Activated T-helper 1 cell treated with Interleukin-2 at 50 U/mL for 16 hours (primary cell): ENCODE measurements at places on chromosomes 6 and 20.

DNA sequence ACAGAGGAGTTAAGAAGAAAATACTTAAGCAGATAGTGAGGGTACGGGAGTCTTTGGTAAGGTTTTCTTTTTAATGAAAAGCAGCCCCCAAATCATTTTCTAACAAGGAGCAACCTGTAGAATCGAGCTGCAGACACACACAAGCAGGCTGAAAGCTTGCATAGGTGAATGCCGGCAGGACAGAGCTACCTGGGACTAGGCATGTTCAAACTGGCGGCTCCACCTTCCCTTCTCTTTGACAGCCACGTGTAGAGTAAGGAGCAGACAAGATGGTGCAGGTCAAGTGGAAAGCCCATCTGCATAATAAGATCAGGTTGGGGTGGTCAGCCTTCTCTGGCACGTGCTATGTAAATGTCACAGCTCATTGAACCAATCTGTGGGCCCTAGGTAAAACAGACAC lies 1292.4 kb downstream of the EPHA7 start:
- DNase-seq = no peak

GRCh38 chr6:32700391-32701040 lies 34.1 kb upstream of the HLA-DQB1 start:
- DNase-seq = no peak

DNA sequence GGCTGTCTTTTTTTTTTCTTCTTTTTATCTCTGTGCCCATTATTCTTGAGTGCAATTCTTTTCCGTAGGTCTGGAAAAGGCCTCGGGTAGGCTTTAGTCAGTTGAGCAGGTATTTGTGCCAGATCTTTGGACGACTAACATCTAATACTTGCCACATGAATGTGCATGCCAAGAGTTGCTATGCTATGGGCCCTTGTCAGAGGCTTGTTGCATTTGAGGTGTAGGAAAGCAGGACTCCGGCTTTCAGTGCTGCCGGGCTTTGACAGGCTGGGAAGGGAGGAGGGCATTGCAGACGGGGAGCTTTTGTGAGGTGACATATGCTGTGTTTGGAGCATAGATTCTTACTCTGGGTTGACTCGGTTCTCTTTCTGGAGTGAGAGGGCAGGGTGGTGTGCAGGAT lies 10.2 kb downstream of the LRRC1 start:
- DNase-seq = no peak

GRCh38 chr6:160174681-160175080 lies 53.1 kb downstream of the SLC22A1 start:
- no peak for DNase-seq

- DNase-seq = no peak
These were observed 116.3 kb upstream of the SCGN start for GRCh38 chr6:25535632-25536225.

DNA sequence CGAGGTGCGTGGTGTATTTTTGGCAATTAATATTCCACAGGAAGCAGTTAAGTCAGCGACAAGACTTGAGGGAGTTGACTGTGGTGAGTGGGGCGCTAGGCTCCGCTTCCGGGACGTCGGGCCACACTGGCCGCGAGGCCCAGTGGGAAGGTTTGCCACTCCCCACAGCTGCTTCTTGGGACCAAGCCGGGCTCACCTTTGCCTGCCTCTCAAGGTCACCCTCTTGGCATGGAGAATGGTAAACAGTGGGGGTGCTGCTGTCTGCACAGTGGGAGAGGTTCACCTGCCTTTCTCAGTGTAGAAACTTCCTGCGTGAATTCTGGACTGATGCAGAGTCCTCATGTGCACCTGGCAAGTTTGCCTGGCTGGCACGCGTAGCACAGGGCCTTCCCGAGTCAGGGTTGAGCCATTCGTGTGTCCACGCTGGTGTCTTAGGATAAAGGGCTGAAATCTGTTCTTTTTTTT lies 6.4 kb downstream of the OSBPL2 start:
- DNase-seq = no peak

DNA sequence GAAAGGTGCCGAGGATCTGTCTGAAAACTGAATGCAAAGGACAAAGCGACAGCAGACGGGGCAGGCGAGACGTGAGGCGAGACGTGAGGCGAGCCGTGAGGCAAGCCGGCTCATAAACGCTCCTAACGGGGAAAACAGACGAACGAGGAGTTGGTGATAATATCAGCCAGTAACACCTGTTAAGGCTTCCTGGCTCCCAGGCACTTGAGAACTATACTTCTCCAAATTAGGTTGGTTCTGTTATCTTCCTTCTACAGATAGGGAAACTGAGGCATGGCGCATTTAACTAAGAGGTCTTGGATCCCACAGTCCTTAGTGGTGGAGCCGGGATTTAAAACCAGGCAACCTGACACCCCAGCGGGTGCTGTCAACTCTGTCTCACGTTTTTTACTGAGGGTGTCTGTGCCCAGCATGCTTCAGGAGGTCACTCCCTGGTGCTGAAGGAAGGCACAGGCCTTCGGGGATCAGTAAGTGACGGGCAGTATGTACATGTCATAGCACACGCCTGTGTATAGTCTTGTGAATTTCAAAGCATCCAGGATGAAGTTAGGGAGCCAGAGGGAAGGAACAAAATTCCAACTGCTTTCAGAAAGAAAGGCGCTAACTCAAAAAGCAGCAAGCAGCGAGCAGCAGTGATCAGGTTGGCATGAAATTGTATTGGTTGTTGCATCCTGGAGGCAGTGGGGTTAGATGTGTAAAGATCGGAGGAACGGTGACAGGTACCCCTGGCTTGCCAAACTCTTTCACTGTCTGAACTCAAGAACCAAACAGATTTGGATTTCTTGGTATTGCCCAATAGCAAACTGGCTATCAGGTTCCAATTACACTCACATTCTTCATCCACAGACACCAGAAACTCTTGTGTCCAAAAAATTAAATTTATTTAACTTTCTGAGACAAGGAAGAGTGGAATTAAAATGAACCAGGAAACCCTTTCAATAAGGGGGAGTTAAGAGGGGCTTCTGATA lies 318.7 kb downstream of the THBS2 start:
- DNase-seq = no peak

DNA sequence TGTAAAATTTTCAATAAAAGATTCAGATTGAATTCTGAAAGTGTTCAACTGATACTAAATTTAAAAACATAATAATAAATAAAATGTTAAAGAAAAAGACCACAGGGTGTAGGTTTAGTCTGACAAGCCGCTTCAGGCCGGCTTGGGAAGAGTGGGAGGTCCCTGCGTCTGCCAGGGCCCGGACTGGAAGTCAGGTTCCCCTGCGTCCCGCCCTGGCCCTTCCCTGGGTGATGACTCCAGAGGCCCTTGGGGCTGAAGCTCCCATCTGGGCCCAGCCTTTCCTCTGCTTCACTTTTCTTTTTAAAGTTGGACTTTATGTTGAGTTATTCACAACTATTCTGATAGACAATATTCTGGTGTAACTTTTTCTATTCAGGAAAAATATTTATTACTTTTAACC lies 93.3 kb downstream of the SMOC2 start:
- no peak for DNase-seq

GRCh38 chr6:36445621-36446020 lies 2.8 kb downstream of the KCTD20 start:
- no peak for DNase-seq

GRCh38 chr6:96522465-96523009 lies 931 bp downstream of the UFL1 start:
- no peak for DNase-seq

- DNase-seq = no peak
These were observed 35.1 kb upstream of the RFPL4B start for GRCh38 chr6:112311950-112312547.

DNA sequence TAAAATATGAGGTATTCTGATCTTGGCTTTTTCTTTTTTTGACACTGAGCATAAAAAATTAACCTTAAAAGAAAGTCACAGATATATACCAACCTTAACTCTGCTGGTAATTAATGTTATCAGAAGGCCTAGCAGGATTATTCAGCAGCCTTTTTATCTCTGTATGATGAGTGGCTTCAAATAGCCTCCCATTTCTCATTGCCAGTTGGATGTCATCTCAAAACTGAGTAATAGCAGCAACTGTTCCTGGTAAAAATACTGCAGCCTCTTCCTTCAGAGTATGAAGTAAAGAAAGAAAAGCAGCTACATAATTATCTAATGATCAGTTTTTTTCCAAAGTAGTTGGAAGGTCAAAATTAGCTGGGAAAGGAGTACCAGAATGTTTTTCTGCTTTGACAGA lies 24.9 kb upstream of the HDGFL1 start:
- no peak for DNase-seq

- no peak for DNase-seq
These were observed 33.3 kb downstream of the CST9L start for GRCh38 chr20:23534801-23535593.

DNA sequence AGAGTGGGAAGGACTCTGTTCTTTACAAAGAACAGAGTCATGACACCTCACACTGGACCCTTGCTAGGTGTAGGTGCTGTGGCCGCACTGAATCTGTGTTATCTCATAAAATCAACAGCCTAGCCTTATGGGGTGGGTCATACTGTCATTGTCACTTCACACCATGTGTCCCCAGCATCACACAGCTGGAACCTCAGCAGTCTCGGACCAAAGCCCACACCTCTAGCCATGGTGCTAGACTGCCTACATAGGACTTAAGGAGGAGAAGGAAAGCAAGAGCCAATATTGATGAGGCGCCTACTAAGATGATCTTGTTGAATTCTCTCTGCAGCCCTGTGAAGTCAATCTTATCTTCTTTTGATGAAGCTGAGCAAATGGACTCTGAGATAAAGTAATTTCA lies 31.0 kb downstream of the UNC5CL start:
- no peak for DNase-seq

GRCh38 chr6:106568530-106568929 lies 60.8 kb downstream of the RTN4IP1 start:
- DNase-seq = no peak

DNA sequence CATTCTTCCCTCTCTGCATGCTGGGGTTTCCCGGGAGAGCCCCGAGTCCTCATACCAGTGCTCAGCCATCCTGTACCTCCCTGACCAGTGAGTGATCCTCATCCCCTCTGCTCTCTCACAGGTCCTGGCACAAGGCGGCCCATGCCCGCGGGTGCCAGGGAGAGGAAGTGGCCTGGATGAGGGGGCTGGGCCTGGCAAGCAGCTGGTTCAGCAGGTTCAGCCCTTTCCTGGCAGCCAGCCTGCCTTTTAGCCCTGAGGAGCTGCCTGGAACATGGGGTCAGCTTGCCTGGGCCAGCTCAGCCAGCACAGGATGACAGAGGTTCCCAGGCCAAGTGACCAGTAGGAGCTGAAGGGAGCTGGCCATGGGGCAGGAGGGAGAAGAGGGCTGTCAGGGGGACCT lies 10.9 kb downstream of the MOCS1 start:
- DNase-seq = no peak

GRCh38 chr6:2733324-2733723 lies 17.4 kb downstream of the MYLK4 start:
- no peak for DNase-seq

DNA sequence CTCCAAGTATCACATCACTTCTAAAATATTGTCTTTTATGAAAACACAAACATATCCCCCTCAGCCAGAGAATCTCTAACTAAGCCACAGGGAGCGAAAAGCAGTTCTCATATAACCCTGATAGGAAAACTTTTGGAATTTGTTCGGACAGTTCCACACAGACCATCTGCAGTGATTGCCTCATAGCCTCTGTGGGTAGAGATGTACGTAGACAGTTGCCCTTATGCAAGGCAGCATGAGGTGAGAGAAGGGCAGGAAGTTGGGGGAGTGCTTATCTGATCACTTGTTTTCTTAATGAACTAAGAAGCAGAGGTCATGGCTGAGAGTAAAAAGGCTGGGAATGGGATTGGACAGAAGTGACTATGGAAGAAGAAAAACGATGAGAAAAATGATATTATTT lies 39.6 kb downstream of the SLC23A2 start:
- no peak for DNase-seq

DNA sequence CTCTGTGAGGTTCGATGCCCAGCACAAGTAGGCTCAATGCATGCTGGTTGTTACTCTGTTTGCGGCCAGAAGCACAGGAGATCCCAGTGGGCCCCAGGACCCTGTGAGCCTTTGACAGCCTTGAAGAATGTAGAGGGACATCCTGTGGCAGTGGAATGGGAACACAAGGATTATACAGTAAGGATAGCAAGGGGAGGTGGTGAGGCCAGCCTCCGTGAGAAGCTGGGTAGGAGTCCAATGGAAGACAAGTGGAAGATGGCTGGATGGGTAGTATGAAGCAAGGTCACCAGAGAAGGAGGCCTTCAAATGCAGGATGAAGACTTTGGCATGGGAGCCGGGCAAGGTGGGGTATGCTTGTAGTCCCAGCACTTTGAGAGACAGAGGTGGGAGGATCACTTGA lies 622.9 kb upstream of the CDH4 start:
- no peak for DNase-seq

DNA sequence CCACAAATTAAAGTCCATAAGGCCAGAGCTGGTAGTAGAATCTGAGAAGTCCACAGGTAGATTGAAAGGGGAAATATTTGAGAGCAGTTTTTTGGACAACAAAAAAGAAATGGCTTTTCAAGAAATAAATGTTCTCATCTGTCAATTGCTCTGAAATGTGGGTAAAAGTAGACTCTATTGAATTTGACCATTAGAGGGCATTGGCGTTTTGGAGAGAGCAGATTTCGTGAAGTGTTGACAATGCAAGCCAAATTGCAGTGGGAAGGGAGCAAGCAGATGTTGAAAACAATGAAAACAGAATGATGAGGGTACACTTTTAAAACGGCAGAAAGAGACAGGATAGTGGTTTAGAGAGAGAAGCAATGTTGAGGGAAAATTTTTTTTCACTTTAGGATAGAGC lies 149.1 kb upstream of the FAM83B start:
- no peak for DNase-seq

- DNase-seq = no peak
These were observed 73.0 kb downstream of the PLCB4 start for GRCh38 chr20:9141921-9142320.

- DNase-seq = no peak
These were observed 212.0 kb downstream of the PLCB1 start for GRCh38 chr20:8344106-8344505.

DNA sequence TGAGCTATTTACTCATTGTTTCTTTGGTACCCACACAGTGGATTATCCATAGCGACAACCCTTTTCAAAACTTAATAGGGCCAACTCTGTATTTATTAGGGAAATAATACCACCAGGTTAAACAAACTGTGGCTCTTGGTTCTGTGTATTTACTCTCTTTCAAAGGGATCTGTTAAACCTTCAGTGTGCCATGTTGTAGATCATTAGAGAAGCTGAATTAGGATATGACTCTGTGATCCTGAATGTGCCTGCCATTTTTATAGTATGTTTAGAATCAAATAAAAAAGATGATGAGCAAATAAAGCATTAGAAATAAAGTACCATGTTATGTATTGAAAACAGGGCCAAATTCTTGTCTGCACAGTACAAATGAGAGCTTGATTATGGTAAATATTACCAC lies 25.0 kb upstream of the SLC35D3 start:
- no peak for DNase-seq

DNA sequence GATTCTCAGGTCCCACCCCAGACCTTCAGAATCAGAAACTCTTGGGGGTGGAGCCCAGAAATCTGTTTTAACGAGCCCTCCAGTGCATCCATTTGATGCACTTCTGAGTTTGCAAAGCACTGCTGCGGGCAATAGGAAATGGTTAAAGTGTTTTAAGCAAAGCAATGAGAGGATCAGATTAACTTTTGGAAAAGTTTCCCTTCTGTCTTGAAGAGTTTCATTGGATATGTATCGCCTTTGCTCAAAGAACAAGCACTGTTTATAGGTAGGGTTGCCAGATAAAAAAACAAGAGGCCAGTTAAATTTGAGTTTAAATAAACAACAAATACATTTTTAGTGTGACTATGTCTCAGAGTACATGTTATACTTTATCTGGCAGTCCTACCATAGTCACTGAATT lies 226.0 kb downstream of the BMP7 start:
- DNase-seq = no peak

GRCh38 chr6:11650025-11650696 lies 112.6 kb downstream of the TMEM170B start:
- DNase-seq = no peak

GRCh38 chr6:110654096-110654820 lies 161.0 kb downstream of the CDK19 start:
- DNase-seq = no peak
